GM12891 (cell line): ENCODE measurements at places on chromosomes 3 and 15.

DNA sequence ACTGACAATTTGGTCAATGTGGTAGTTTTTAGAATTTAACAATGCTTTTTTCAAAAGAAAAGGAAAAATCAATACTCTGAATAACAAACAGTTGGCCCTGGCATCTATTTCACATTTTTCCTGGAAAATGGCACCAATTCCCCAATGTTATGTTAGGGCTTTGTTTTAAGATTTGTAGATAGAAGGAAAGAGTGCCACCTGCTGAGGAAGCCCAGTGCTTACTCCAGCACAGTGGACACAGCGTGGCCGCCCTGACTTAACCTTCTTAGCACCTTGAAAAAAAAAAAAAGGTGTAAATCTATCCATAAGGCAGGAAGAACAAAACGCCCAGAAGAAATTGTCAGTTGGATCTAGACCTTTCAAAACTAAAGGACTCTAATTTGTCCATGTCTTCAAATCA, 110.7 kb upstream of the CNTN4 start:
- DNase-seq, result no peak

GRCh38 chr3:67311440-67311839, 313.3 kb downstream of the KBTBD8 start:
- no peak for DNase-seq

DNA sequence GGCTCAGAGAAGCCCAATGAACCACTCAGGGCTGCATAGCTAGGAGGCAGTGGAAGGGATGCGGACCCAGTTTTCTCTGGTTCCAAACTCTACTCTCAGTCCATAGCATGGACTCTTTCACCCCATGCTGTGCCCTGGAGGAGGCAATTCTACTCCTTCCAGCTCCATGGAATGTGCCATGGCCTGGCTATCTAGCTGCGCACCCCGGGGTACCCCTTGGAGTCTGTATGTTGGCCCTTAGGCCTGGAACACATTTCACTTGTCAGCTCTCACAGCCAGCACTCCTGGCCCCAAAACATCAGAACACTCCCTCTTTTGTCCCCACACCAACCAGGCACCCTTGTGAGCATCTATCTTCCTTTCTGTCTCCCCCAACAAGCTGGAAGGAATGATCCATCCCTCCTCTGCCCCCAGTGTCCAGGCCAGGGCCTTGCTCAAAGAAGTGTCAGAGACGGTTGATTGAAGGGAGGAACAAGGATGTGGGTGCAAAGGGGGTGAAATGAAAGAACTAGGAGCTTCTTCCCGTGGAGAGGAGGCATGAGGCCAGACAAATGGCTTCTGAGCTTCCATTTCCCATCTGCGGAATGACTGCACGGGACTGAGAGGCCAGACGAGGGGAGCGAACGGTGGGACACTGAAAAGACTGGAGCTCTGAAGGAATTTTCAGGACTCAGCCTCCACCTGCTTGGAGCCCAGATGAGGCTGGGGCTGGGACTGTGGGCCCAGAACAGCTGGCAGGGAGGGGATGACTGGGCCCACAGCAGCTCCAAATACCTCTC, 2.8 kb downstream of the PRSS50 start:
- DNase-seq, result no peak

- no peak for DNase-seq
Observed at GRCh38 chr3:138367326-138367850, 19.0 kb downstream of the MRAS start.

GRCh38 chr3:69191516-69191915, 69.1 kb upstream of the LMOD3 start:
- DNase-seq, result no peak

GRCh38 chr3:120101624-120102023, 7.4 kb upstream of the GSK3B start:
- DNase-seq, result no peak

DNA sequence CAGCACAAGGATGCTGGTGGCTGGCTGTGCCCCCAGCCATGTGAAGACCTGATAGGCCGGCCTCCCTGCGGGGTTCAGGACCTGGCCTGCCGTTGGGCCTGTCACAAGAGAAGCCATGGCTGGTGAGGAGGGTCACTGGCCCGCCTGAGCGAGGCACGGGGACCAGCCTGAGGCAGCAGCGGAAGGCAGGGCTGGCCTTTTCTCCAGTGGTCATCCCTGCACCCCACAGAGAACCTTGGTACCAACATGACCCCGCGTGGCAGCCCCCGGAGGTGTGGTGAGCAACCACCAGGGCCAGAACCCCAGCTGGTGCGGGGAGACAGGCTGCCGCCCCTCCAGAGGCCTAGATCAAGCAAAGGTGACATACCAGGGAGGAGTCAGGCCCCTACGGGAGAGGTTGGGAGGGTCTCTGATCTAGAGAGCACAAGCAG, 134.1 kb upstream of the MEF2A start:
- DNase-seq, result no peak

GRCh38 chr3:185739264-185739701, 85.6 kb downstream of the IGF2BP2 start:
- DNase-seq, result no peak

- DNase-seq, result no peak
Observed at GRCh38 chr15:96585484-96586386, 255.2 kb downstream of the NR2F2 start.

- no peak for DNase-seq
Observed at GRCh38 chr3:14935592-14936345, 11.6 kb upstream of the NR2C2 start.

- DNase-seq, result no peak
Observed at GRCh38 chr3:172379372-172379771, 68.9 kb downstream of the GHSR start.

DNA sequence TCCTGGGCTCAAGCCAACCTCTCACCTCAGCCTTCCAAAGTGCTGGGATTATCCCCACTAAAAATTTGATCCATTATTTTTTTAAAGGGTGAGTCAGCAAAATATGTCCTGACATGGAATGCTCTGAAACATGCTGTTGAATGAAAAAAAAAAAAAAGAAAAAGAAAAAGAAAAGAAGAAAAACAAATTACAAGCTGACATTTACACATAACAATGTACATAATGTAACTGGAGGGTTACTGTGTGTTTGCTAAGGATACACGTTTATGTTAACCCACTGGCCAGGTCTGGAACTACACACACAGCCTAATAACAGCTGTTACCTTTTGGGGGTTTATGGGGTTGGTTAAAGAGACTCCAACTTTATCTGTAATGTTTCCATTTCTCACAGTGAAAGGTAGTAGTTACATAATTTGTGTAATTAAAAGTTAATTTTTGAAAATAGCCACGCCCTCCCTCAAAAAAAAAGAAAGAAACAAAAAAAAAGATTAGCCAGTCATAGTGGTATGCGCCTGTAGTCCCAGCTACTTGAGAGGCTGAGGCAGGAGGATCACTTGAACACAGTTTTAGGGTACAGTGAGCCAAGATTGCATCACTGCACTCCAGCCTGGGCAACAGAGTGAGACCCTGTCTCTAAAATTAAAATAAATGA, 3.1 kb upstream of the MESP2 start:
- no peak for DNase-seq

GRCh38 chr3:104960579-104960978, 406.1 kb upstream of the ALCAM start:
- DNase-seq, result no peak

DNA sequence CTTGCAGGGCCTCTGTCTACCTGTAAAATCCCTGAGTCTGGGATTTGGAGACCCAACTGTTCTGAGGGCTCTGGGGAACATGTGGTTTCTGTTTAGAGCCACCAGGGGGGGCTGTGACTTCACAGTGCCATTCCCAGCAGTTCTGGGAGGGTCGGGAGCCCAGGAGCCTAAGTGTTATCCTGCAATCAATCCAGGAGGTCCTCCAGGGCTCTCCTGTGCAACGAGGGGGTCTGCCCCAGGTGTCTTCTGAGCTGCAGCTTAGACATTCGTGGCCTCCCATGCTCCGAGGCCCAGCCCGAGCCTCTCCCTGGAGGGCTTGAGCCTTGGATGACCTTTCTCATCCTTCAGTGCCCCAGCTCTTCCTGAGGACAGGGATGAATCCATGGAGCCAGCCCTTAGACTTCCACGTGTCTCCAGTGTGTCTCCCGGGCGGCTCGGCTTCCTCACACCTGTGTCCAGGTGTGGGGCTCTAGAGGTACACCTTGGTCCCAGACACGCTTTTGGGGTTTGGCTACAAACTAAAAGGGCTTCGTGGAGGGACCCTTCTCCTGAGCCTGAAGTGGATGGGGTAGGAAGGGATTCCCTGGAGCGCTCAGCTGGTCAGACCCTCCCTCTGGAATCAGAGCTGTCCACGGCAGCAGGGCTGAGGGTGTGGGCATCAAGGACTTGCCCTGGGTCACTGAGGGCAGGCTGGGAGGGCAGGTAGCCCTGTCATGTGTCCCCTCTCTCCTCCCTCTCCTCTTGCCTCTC, 20.3 kb upstream of the ABTB1 start:
- DNase-seq, result peak; percentile 61

DNA sequence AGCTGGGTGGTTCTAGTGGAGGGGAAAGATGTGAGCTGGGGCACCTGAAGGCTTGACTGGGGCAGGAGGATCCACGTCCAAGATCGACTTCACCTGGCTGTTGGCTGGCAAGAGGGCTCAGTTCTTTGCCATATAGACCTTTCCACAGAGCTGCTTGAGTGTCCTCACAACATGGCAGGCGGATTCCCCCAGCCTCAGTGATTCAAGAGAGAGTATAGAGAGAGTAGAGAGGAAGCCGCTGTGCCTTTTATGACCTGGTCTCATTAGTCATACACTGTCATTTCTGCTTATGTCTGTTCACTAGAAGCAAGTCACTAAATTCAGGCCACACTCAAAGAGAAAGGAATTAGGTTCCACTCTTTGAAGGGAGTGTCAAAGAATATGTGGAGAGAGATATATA, 101.6 kb downstream of the APBA2 start:
- no peak for DNase-seq

- DNase-seq, result no peak
Observed at GRCh38 chr15:98178861-98179260, 218.4 kb downstream of the ARRDC4 start.

DNA sequence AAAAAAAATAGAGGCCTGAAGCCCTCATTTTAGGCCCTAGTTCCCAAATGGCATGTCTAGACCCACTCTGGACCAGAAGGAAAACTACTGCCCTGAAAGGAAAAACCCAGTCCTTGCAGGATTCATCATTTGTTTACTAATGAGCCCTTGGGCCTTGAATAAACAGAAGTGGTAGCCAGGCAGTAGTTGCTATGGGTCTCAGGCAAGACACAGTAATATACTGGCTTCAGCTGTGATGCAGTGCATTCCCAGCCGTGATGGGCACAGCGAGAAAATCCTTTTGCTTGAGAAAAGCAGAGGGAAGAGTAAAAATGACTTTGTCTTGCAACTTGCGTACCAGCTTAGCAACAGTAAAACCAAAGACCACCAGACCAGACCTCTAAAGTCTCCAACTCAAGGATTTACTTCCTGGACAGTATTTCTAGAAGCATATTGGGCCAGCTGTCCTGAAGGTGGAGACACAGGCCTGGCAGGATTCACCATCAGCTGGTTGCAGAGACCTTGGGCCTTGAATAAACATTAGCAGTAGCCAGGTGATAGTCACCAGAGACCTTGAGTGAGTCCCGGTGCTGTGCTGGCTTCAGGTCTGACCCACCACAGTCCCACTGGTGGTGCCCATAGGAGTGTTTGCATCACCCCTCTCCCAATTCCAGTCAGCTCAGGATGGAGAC, 208.3 kb upstream of the SLITRK3 start:
- no peak for DNase-seq

DNA sequence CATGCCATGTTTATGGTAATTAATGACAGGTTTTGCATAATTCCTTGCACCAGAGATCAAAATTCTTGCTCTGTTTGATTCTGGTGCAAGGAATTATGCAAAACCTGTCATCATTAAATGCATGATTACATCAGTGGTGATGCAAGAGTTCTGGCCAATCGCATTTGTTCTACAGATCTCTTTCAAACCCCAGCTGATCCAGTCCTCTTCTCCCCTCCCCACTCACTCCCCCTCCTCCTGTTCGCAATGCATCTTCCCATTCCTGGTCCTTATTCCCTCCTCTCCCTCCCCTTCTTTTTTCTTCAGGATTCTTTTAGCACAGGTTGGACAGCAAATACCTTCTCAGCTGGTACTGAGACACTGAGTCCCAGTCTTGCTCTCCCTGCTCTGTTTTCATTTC, 82.1 kb downstream of the GABRB3 start:
- DNase-seq, result no peak

GRCh38 chr3:190586631-190587011, 72.7 kb downstream of the IL1RAP start:
- no peak for DNase-seq

DNA sequence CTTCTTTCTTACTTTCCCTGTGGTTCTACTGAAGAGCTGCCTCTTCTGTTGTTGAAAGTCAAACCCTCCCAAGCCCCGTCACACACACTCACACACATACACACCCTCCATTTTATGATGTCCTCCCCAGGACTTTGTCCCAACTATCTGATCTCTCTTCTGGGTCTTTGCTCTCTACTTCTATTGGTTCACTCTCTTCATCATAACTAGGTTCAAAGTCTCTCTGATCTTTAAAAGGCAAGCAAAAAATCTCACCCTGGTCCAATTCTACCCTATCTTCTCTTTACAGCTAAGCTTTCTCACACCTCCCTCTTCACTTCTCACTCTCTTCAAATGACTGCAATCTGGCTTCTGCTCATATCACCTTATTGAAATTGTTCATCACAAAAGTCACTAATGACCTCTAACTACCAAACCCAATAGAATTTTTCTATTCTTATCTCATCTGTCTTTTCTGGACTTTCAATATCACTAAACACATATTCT, 34.8 kb downstream of the LRRFIP2 start:
- no peak for DNase-seq

DNA sequence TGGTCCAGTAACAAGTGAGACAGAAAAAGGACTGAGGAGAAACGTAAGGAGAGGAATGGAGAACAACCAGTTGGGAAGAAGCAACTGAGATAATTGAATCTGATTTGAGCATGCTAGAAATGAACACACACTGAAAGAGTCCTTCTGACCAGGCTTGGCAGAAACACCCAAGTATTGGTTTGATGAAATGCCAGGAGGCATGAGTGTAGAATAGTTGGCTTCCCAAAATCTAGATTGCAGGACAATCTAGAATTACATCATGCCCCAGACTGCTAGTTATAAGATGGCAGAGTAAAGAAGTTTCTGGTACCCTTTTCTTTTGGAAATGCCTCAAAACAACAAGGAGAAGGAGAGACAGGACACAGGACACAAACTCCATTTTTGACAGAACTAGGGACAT, 189.7 kb upstream of the STT3B start:
- no peak for DNase-seq

GRCh38 chr3:13727890-13728289, 152.0 kb downstream of the WNT7A start:
- no peak for DNase-seq

GRCh38 chr3:42166214-42166613, 75.1 kb downstream of the TRAK1 start:
- no peak for DNase-seq

- DNase-seq, result no peak
Observed at GRCh38 chr15:94239474-94239873, 8.1 kb downstream of the MCTP2 start.

GRCh38 chr3:141266186-141266585, 34.6 kb downstream of the PXYLP1 start:
- no peak for DNase-seq

DNA sequence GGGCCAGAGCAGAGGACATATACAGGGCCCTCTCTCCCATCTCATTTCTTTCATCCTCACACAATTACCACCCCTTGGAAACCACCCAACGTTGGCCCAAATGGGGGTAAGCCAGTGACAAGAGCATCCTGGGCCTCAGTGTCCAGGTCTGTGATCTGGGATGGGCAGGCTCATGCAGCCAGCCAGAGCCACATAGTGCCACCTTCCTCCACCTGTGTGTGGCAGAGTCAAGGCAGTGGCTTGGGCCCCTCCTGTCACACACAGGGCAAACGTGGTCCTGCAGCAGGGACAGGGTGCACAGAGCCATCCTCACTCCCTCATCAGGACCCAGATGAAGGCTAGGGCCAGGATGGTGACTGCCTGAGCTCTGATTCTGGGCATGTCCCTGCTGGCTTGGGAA, 2.3 kb upstream of the MYL3 start:
- no peak for DNase-seq
